ENCODE measurements at places on chromosomes 2 and 18.

DNA sequence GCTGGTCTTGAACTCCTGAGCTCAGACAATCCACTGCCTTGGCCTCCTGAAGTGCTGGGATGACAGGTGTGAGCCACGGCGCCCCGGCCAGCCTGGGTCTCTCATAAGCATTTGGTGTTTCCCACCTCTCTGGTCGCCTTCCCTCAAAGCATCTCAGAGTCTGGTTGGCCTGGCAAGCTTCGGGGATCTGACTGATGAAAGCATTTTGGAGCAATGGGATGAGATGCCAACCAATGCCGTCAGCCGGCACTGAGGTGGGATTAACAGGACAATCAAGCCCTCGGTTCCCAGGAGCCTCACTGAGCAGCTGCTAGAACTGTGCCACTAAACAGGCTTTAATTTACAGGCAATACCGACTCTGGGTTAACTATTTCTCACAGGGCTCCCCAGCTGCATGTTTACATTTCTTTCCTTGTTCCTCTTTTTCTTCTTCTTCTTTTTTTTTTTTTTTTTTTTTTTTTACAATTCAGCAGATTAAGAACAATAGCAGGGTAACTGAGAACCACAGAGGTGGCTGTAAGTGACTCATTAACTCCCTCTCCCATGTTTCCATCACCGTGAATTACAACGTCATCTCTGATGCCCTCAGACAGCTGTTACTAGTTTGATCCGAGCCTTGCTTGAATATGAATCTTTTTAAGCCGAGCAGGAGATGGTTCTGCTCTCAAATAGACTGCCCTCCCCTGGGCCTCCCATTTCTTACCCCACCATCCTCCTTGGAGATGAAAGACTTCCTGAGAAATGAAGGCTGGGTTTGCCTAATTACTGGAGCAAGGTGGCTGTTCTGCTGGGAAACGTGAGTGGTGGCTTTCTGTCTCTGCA, 37.9 kb downstream of the ODC1 start:
- DNase-seq, result no peak

- no peak for DNase-seq
Observed at GRCh38 chr2:12173943-12174340, 427.5 kb downstream of the LPIN1 start.

GRCh38 chr2:64837925-64838641, 151.1 kb upstream of the SLC1A4 start:
- DNase-seq, result no peak

GRCh38 chr2:101479328-101479727, 4.4 kb upstream of the RFX8 start:
- DNase-seq, result no peak

DNA sequence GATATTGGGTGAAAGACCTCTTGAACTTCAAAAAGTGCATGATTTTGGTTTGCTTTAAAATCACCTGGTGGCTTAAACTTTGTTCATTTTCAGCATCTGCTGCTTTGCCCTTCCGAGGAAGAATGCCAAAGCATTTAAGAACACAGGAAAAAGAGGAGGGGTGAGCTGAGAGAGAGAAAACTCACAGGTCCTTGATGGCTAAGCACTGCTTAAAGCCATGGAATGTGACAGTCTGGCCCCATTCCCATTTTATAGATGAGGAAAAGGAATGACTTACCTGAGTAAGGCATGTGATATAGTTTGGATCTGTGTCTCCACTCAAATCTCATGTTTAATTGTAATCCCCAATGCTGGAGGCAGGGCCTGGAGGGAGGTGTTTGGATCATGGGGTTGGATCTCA, 58.1 kb downstream of the KCNS3 start:
- no peak for DNase-seq

GRCh38 chr2:27133195-27133875, 1.1 kb downstream of the PREB start:
- no peak for DNase-seq

DNA sequence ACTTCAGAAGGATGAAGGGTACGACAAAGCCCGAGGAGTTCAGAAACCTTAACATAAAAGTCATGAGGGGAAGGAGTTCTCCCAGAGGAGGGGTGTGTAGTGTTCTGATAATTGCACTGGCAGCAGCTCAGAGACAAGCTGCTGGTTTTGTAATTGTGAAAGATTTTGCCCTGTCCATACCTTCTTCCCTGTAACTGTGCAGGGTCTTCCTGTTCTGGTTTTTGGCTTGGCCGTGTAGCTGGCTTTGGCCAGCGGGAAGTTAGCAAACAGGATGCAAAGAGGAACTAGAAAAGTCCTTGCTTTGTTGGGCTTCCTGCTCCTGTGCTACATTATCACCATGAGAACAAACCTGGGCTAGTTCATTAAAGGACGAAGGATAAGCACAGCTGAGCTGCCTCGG, 160.8 kb downstream of the LPIN1 start:
- no peak for DNase-seq

- no peak for DNase-seq
Observed at GRCh38 chr2:62663411-62663810, 42.1 kb upstream of the EHBP1 start.

GRCh38 chr2:177075254-177075653, 137.3 kb upstream of the HNRNPA3 start:
- no peak for DNase-seq

GRCh38 chr2:1626271-1626681, 118.0 kb downstream of the PXDN start:
- DNase-seq, result no peak

DNA sequence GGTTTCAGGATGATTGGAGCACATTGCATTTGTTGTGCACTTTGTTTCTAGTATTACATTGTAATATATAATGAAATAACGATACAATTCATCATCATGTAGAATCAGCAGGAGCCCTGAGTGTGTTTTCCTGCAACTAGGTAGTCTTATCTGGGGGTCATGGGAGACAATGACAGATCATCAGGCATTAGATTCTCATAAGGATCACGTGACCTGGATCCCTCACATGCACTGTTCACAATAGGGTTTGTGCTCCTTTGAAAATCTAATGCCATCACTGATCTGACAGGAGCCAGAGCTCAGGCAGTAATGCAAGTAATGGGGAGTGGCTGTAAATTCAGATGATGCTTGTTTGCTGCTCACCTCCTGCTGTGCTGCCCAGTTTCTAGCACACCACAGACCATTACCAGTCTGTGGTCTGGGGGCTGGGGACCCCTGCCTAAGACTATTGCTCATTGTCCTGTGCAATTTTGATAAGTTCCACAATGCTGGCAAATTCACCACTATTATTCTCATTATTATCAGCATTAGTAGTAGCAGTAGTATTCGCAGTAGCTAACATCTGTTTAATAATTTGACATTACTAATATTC, 428.7 kb upstream of the TNP1 start:
- no peak for DNase-seq

- DNase-seq, result no peak
Observed at GRCh38 chr2:64854773-64855237, 134.4 kb upstream of the SLC1A4 start.

DNA sequence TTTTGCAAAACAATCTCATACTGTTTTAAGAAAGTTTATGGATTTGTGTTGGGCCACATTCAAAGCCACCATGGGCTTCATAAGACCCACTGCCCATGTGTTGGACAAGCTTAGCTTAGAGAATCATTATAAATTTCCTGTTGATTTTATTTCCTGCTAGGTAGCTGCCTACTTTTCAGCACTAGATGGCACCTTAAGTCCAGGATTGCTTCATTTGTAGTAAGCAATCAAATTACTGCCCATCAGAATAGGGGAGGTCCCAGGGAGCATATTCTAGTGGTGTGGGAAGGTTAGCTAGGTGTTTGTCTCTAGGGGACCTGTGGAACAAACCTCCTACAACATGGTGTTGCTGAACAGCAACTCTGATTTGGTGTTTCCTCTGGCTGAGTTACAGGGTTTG, 11.0 kb upstream of the DCDC2C start:
- DNase-seq, result no peak

GRCh38 chr2:224932522-224932921, 109.7 kb downstream of the DOCK10 start:
- no peak for DNase-seq

DNA sequence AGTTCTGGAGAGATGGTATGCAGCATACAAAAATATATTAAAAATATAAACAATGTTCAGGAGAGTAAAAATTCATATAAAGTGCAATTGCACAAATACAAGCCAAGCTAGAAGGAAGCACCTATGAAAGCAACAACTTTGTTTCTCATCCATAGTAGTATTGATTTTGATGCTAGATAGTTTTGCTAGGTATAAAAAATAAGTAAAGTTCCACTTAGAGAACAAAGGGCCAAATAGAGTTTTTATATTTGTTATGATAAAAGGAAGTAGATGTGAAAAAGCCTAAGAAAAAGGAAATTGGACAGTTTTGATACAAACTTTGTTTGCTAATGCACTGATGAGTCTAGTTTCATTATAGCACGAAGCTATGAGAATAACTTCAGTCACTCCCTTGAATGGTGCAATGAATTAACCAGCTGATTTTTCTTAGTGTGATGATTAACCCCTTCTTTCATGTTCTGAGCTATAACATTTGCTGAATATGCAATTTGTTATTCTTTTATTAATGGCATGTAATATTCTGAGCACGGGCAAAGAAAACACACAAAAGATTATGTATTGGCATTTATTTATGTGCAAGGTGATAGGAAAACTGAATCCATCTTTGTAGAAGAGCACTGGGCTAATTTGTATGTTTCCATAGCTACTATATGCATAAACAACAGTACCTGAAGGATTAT, 24.7 kb downstream of the SLC5A7 start:
- no peak for DNase-seq

DNA sequence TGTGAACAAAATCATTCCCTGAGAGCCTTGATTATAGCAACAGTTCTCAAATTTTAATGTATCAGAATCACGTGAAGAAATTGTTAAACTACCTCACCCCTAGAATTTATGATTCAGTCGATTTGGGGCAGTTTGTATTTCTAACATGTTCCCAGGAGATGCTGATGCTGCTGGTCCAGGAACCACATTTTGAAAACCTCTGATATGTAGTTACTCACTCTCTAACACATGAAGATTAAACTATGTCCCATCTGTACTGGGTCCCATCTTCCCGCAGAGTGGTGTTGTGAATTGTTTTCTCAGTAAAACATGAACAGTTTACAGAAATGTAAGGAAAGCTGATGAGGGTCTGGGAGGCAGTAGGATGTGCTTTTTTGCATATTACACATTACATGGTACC, 223.1 kb downstream of the CDH20 start:
- no peak for DNase-seq

DNA sequence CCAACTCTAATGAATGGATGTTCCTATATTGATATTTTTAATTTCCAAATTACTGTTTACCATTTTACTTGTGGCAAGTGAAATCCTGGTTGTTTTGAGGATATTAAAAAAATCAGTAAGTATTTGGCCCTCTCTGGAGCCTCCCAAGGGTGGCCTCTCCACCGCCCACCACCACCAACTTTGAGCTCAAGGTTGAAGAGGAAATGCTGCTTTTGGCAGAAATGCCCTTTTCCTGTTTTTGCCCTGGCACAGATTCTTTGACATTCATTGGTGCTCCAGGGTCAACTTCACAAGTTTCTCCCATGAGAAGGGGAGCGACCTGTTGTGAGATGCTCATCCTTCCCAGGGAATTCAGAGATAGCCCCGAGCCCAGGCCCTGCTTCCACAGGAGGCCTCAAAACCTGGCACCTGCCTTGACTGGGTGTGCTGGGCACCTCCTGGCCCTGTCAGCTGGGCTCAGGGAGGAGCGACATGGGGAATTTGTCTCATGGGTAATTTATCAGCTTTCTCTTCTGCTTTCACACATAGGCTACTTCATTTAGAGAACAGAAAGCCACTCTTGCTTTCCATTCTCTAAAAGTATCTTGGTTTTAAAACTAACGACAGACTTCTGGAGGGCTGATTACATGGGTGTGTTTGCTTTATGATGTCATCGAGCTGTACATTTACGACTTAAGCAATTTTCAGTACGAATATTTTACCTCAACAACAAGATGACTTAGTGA, 6.9 kb downstream of the CD8A start:
- DNase-seq, result no peak

DNA sequence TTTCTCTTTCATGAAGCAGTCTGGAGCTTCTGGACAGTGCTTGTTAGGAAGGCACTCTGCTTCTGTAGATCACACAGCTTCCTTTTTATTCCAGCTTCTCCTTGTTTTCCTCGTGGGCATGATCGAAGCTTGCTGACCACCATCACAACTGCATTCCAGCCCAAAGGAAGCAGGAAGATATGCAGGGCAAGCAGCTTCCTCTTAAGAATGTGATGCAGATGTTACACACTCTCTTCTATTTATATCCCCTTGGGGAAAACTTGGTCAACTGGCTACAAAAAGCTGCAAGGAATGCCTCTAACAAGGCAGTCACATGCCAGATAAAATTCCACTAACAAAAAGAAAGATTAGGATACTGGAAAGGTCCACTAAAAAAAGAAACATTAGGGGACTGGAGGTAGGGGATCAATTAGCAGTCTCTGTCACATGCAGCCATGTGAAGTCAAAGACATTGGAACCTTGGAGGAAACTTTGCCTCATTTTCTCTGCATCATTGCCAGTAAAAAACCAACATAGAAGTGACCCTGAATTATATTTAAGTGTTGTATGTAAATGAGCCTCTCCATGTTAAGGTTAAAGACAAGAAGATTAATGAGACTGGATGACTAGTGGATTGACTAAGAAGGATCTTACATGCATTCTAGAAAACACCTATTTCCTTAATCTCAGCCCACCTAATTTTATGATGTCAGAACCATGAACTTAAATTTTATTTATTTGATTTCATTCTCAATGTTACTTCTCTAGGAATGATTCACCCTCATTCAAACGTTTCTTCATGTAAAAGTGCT, 98.3 kb downstream of the NAB1 start:
- DNase-seq, result no peak

DNA sequence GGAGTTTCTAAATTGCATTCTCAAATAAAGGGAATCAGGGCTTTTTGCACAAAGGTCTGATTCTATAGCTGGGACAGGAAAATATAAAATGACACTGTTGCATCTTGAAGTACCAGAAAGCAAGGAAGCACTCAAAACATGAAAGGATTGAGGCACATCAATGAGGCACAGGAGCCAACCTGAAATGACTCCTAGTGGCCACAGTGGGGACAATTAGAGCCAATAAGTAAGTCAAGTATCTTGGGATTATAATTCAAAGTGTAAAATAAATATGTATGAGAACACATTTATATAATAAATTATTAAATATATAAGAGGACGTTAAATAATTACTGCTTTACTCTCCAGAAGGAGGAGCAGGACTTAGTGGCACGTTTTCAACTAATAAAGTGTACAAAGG, 1259.5 kb upstream of the CDH2 start:
- DNase-seq, result no peak

GRCh38 chr2:120550893-120551446, 184.7 kb upstream of the GLI2 start:
- no peak for DNase-seq

- DNase-seq, result no peak
Observed at GRCh38 chr2:223169830-223170605, 118.0 kb downstream of the KCNE4 start.

- no peak for DNase-seq
Observed at GRCh38 chr2:212073360-212073759, 465.2 kb downstream of the ERBB4 start.

- DNase-seq, result no peak
Observed at GRCh38 chr2:134943540-134943939, 24.9 kb downstream of the CCNT2 start.
